ENCODE measurements at places on chromosomes 13 and 19.

DNA sequence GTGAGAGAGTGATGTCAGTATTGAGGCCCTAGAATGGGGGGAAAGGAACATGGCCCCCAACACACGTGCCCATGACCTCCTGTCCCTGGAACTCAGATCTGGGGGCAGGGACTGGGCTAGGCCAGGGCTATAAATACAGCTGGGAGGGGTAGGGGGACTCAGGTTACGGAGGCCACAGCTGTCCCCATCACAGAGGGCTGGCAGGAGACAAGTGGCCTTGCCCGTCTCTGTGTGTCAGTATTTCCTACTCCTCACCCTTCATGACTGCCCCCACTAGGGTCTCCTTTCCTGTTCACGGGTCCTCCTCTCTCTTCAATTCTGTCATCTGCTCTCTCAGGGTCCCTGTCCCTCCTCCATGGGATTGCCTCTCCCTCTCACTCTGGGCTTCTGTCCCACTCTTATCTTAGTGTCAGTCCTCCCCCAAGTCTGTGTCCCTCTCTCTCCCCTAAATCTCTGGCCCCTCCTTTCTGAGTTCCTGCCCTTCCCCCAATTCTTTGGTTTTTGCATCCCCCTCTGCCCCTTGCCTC is 687 bp upstream of the HRC start:
- no peak for DNase-seq

GRCh38 chr13:107299717-107300116 is 731.8 kb upstream of the ARGLU1 start:
- DNase-seq, result no peak

GRCh38 chr13:25659091-25659795 is 287.5 kb downstream of the ATP8A2 start:
- no peak for DNase-seq

GRCh38 chr19:29671393-29672160 is 6.3 kb downstream of the PLEKHF1 start:
- no peak for DNase-seq

- no peak for DNase-seq
These were observed 52.0 kb downstream of the DCT start for GRCh38 chr13:94427313-94427953.

DNA sequence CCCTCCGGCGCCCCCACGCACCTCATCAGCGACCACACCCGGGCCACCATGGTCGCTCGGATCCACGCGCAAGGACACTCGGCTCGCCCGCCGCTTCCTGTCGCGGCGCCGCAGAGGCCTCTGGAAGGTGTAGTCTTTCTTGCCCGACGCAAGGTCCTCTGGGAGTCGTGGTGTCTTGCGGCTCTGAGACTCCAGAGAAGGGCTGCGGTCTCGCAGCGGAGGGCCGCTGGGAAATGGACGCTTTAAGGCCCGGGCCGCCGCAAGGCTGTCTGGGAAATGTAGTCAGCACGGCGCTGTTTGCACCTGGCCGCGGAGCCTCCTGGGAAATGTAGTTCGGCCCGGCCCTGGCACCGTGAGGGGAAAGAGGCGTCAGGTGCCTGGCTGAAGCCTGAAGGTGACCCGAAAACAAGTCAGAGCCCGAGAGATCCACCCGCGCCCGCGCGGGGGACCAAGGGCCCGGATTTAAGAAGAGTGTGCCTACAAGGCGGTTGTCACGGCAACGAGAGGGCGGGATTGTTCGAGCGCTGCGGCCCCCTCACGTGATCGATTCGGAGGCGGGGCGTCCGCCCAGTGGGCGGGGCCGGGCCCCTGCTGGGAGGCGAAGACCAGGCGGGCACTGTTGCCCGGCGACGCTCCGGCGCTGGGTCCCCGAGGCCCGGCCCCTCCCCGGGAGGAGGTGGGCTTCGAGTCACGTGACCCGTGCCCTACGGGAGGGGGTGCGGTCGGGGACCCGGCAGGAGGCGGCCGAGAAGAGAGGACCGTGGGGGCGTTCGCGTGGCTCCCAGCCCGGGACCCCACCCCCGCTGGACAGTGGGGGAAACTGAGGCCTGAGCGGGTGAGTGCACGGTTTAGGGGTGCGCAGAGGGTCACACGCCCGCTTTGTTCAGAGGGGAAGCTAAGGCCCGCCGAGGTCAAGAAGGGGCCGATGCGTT is at the start of the genes HSD11B1L and MICOS13:
Gene HSD11B1L, plus strand, starts transcription at position 591 of the 932 bp plus-strand sequence. CDS start 3,806 bp downstream, outside the sequence.
Gene MICOS13, minus strand, starts transcription at position 80 of the 932 bp plus-strand sequence. Its CDS starts 30 bp downstream, at position 50.
- DNase-seq, result peak; percentile 97

- no peak for DNase-seq
These were observed 18.4 kb upstream of the ITM2B start for GRCh38 chr13:48214519-48215121.

Data from H54 (cell line).